Stimulated activated CD8-positive, alpha-beta memory T cell treated with anti-CD3 and anti-CD28 coated beads, Interleukin-2, amount 100 ng/mL, for 48 hours (primary cell): ENCODE measurements at places on chromosomes 16 and 17.

DNA sequence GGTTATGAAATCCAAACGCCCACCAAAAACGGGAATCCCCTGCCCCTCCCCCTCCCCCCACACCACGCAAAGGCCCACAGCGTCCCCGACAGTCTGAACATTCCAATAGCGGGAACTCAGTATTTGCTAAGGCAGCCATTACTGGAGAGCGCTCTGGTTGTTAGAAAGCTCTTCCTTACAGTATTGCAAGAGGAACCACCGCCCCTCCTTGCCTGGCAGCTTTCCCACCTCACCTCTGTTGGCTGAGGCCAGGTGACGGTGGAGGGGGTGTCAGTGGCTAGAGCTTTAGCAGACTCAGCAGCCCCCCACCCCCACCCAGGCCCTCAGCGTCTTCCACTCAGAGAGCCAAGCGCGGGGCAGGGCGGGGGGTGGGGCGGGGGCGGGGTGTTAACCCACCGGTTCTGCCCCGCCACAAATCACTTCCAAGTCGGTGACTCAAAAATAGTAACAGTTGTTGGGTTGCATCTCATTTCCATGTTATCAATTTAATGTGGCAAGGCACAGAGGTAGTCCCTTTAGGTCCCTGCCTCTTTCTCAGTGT is 2.2 kb upstream of the PLEKHH3 start:
- no peak for DNase-seq

DNA sequence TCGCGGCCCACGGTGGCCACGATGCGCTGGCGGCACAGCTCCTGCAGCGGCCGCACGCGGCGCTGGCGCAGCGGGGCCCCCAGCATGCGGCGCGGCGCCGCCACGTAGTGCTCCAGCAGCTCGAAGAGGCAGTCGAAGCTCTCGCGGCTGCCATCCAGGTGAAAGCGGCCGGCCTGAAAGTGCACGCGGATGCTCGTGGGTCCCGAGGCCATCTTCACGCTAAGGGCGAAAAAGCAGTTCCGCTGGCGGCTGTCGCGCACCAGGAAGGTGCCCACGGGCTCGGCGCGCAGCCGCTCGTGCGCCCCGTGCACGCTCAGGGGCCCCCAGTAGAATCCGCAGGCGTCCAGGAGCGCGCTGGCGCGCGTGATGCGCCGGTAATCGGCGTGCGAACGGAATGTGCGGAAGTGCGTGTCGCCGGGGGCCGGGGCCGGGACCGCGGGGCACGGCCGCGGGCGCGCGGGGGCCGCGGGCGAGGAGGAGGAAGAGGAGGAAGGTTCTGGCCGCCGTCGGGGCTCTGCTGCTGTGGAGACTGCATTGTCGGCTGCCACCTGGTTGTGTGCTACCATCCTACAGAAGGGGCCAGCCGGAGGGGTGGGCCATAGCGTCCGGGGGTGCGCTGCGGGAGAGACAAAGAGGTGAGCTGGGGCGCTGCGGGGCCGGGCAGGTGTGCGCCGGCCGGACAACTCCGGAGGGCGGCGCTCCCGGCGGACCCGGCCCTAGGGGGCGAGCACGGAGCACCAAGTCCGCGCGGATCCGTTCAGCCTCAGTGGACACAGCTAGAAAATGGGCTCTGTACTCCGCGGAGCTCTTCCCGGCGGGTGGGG is 879 bp downstream of the SOCS1 start:
- DNase-seq = no peak

DNA sequence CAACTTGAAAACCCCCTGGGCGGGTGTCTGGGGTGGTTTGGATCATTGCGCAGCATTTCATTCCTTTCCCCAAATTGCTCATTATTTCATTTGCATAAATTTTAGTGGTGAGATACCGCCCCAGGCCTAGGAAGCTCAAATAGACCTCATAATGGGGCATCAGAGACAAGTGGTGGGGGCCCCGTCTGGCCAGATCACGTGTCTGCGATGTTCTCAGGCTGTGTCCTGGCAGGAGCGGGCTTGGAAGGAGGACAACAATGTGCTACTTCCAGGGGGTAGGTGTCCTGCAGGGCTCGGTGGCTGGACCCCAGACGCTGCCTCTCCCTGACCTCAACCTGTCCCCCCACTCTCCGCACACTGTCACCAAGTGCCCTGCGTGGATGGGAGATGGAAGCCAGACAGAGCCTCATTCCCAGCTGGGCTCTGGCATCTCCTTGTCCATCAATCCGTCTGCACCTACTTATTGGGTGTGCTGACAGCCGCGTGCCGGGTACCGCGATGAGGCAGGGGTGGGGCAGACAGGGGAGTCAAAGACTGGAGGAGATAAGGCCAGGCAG is 116.9 kb downstream of the NTN1 start:
- DNase-seq = no peak

DNA sequence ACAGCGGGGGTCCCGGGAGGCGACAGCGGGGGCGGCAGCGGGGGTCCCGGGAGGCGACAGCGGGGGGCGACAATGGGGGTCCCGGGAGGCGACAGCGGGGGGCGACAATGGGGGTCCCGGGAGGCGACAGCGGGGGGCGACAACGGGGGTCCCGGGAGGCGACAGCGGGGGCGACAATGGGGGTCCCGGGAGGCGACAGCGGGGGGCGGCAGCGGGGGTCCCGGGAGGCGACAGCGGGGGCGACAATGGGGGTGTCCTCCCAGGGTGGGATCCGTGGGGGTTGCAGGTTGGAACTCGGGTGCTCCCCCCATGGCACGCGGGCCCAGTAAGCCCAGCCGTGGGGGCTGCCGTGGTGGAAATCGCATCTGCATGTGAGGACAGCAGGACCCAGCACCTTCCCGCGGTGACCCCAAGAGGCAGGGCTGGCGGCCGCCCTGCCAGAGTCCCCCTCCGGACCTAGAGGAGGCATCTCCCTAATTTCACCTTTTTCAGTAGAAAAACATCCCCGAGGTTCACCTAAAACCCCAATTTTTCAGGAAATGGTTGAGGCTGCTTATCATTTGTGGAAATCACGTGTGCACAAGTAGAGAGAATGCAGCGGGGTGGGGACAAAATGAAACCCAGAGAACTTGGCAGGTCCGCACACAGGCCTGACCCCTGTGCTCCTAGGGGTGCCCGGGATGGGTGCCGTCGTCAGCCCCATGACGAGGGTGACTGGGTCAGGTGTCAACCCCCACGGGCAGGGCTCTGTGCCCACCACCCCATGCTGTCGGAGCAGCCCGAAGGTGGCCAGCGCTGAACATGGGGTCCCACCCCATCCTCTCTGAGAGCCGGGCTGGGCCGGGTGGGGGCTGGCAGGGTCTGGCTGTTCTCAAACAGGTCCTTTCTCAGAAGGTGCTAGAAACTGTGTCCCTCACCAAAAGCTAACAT is 10.5 kb upstream of the METRNL start:
- DNase-seq = no peak

DNA sequence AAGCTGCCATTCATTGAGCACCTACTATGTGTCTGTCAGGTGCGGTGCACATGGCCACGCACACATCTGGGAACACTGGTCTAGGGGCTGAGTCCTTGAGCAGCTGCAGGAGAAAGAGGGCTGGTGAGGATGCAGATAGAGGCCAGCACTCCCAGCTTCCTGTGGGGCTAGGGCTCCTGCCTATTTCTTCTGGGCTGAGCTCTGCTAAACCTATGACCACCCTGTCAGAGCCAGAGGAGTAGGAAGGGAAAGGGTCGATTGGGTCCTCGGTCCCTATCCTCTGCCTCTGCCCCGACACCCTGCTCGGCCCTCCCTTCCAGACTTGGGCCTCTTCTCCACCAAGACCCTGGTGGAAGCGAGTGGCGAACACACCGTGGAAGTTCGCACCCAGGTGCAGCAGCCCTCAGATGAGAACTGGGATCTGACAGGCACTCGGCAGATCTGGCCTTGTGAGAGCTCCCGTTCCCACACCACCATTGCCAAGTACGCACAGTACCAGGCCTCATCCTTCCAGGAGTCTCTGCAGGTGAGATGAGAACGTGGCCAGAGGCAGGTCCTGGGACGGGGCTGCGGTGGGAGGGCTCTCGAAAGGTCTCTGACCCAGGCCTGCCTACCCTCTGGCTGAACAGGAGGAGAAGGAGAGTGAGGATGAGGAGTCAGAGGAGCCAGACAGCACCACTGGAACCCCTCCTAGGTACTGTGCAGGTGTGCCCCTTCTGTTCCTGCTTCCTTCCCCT is 4.0 kb upstream of the TMEM88 start:
- DNase-seq = no peak

DNA sequence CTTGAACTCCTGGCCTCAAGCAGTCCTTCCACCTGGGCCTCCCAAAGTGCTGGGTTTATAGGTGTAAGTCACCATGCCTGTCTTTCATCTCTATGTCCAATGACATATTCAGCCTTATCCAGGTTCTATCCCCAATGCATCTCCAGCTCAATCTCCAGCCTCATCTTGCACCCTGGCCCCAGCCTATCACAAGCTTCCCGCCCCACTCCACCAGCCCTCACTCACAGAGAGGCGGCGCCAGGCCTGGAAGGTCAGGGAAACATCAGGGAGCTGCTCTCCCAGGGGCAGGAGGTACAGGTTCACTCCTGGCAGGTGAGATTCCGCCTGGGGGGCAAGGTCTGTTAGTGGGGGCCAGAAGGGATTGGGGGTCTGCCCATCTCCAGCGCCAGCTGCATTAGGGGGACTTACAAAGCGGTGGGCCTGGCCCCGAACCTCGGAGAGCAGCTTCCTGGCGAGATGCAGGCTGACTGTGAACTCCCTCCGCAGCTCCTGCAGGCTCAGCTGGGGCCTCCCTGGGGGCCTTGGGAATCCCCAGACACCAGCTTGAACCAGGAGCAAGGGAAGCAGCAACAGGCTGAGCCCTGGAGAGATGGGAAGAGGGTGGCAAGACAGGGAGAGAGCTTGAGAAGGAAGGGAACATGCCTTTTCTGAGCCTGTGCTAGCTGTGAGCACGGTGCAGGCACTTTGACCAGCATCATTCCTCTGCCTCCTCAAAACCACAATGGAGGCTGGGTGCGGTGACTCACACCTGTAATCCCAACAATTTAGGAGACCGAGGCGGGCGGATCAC is 3.0 kb downstream of the IL27 start:
- DNase-seq = no peak

DNA sequence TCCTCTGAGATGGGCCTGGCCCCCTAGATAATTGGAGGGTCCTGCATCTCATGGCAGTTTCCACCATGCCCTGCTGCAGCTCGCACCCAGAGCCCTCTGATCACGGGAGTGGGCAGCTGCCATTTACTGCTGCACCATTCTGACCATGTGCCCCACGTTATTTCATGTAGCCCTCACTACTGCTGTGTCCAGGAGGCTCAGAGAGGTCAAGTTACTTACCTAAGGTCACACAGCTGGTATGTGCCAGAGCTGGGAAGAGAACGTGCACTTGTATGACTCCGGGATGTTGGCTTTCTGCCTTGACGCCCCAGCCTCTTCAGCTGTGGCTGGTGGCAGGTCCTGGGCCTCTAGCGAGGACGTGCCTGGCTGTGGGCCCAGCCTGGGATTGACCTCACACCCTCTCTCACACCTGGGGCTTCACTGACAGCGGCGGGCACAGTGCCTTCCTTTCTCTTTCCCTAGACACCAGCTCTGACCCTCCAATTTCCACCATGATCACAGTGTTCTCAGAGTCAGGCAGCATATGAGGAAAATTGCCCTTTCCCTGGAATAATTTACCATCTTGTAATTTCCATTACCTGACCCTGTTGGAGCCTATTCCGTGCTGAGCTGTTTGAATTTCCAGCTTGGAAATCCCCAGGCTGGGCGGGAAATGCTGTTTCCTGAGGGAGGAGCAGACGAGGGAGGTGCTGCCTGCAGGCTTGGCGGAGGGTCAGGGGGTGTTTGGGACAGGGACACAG is 18.5 kb upstream of the DOC2B start:
- no peak for DNase-seq

- peak; percentile 63 for DNase-seq
Measured at GRCh38 chr17:28744104-28744971, 527 bp downstream of the TRAF4 start.

GRCh38 chr17:78966123-78966813 is 13.5 kb downstream of the LGALS3BP start:
- no peak for DNase-seq

DNA sequence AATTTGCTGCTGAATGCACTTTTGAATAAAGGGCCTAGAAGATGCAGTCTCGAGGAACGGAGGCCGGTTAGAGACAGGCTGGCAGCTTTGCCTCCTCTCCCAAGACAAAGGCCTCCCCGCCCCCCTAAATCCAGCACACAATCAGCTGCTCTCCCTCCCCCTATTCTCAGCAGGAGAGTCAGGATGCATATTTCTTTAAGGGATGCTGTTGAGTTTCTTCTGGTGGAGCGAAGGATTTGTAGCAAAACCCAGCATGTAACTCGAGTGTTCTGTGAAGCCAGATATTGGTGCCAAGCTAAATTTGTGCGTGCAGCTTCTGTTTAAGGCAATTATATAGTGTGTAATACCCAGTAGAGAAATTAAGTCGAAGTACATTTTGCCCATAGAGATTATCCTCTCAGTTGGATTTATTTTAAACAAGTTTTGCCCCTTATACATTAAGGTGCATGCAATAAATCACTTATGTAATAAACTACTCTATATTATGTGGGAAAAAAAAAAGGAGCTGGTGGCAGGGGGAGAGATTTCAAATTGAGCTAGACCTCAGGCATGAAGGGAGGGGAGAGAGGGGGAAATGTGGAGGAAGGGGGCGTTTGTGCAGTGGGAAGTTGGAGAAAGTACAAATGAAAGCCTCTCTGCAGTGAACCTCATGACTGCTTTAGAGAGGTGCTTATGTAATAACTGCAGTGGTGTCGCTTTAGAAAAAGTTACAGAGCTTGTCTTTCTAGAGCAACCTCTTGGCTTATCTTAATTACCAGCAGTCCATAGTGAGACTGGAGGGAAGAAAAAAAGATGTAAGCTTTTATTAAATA is 599.2 kb downstream of the MAF start:
- DNase-seq = no peak

DNA sequence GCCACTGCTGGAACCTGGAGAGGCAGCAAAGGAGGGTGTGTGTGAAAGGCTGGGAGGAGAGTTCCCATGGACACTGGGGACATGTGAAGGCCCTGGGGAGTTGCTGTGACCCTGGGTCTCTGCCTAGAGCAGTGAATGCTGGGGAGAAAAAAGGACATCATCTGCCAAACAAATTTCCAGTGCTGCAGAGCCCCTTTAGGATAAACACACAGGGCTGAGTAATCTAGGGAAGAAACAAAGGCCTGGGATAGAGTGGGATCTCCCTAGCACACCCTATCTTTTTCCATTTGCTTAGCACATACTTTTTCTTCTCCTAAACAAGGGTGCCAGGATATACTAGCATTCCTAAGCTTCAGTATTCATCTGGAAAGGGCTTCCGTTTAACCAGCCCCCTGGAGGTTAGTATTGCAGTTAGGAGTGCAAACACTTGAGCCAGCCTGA is 3.3 kb upstream of the HIGD1B start:
- no peak for DNase-seq

GRCh38 chr16:89923640-89924296 is 626 bp downstream of the TUBB3 start:
- DNase-seq = no peak

DNA sequence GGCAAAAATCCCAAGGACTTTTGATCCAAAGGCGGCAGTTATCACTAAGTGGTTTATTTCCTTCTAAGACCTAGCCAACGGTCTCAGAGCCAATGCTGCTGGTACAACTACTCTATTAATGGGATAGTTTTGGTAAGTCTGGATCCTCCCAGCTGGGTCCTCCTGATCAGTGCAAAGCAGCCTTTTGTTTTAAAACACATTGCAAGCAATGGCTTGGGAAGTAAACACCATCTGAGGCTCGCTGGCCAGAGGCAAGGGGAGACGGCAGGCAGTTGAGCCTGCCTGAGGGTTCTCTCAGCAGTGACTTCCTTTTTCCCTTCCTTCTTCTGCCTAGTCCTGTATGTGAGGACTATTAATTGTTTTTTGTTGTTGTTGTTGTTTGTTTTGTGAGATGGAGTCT is 1.6 kb upstream of the SLC5A10 start:
- no peak for DNase-seq

- no peak for DNase-seq
Measured at GRCh38 chr17:74417178-74418045, 14.5 kb upstream of the GPRC5C start.

- no peak for DNase-seq
Measured at GRCh38 chr16:49675413-49675812, 180.5 kb downstream of the ZNF423 start.
